ENCODE measurements at places on chromosomes 7 and 10.

DNA sequence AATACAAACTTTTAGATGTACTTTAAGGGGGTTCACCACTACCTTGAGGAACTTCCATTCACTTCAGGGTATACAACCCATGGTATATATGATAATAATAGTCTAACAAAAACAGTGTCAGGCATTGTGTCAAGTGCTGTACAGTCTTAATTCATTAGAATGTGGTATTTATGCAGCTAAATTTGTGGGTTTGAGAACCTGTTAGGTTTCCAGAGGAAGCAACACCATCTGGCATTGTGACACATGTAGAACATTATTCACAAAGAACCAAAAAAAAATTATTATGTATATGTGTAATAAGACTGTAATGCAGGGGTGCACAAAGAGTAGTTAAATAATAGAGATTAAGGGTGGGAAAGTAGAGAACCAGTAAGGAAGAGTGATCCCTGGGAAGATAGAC lies 26.3 kb downstream of the TMEM60 start:
- no peak for DNase-seq

GRCh38 chr10:86243651-86244155 lies 122.9 kb downstream of the GRID1 start:
- DNase-seq, result no peak

- no peak for DNase-seq
Observed at GRCh38 chr10:69335613-69336012, 57.3 kb downstream of the HK1 start.

- peak; percentile 33 for DNase-seq
Observed at GRCh38 chr7:29248713-29249382, 54.3 kb downstream of the CHN2 start.

- DNase-seq, result peak; percentile 88
Observed at GRCh38 chr7:5296611-5297226, 14.0 kb downstream of the SLC29A4 start.

DNA sequence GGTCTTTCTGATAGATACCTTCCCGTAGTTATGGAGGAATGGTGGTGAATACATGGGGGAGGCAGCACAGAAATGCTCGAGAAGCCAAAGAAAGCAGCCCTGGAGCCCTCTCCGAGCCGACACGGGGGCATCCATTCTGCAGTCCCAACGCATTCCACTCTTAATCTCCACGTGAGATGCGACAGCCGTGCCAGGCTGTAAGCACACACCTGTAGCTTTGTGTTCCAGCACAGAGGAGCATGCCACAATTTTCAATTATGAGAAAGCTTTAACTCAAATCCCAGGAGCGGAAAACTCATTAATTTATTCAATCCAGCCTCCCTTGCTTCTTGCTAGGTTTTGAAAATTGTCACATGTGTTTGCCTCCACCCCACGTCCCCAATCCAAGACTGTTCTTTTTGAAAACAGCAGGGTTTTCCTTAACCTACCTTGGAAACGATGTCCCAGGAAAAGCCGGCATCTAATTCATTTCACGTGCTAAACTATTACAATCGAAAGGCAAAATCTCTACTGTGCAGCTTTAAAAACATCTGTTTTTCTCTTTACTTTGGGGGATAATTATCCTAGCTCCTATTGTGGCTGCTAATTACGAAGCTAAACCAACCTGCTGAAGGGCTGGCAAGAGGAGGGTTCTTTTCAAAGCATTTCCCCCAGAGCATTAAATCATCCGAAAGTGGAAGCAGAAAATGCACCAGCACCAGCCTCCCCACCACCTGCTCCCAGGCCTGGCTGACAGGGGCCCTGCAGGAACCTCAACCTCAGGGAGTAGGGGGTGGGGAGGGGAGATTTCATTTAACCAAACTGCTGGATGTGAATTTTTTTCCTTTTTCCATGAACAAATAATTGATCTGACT lies 56.0 kb upstream of the CHST15 start:
- peak; percentile 18 for DNase-seq

- DNase-seq, result no peak
Observed at GRCh38 chr7:151777495-151777880, 99.4 kb downstream of the PRKAG2 start.

DNA sequence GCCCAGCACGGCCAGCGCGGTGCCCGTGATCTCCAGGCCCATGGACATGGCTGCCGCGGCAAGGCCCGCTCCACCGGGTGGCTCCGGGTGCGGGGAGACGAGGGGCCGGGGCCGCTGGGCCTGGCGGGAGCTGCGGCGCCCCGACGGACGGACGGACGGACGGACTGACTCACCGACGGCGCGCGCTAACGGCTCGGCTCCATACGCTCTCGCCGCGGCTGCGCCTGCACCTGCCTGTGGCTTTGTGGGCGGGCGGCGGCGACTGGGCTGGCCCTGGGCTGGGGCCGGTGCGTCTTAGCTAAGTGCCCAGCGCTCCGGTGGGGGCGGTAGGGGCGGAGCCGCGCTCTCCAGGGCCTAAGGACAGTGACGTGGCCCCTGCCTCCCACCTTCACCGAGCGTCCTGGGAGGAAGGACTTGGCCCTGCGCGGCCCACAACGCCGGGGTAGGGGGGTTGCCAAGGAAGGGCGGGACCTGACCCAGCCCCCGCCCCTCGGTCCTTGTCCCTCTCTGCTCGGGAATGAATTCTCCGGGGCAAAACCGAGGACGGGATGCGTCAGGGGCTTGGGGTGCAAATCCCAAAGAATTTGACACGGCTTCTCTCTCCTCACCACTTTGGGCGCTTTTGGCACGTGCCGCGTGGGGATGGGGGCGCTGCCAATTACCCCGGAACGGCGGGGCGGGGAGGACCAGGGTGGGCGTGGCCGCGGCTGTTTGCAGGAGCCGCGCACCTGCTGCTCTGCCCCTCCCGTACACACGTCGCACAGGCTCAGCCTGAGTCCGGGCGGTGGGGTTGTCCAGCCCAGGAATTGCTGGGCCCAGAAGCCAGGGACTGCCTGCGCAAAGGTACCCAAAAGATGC lies at the start of gene CLDN3:
Gene CLDN3 (minus strand): TSS at position 269 of the 858 bp plus-strand sequence. CDS start 221 bp downstream, at position 48.
- no peak for DNase-seq

DNA sequence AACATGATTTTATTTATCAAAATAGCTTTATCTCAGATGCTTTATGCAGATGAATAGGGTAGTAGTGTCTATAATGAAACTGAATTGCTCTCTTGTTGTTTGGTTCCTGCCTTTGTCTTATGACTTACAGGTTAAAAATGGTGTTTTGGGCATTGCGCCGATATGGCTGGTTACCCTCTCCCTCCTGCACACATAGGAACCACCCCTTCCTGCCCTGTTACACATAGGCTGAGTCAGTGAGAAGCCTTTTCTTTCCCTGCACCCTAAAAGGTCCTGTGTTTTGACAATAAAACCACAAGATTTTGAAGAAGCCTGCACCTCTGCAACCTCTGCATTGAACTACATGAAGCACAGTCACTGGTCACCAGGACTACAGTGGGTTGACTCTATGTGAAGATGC lies 655.8 kb upstream of the ANKRD30A start:
- DNase-seq, result no peak

- no peak for DNase-seq
Observed at GRCh38 chr10:125186431-125187170, 26.2 kb upstream of the CTBP2 start.

- DNase-seq, result no peak
Observed at GRCh38 chr10:109993551-109994330, 14.0 kb upstream of the ADD3 start.

GRCh38 chr7:141915565-141915964 lies 634 bp upstream of the OR9A4 start:
- DNase-seq, result peak; percentile 37

GRCh38 chr7:44489955-44490350 lies 505 bp downstream of the NUDCD3 start:
- peak; percentile 74 for DNase-seq

DNA sequence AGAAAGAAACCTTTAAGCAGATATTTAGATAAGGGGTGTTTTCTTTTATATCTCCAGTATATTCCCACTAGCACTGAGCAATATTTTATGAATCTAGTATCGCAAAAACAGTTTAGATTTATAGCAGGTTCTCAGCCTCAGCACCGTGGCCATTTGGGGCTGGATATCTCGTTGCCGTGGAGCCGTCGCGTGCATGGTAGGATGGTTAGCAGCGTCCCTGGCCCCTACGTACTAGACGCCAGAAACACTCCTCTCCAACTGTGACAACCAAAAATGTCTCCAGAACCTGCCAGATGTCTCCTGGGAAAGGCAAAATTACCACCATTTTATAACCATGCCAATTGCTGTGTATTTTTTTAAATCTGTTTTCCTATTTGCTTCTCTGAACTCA lies 172.9 kb downstream of the CACNB2 start:
- DNase-seq, result no peak

- DNase-seq, result peak; percentile 85
Observed at GRCh38 chr7:107167483-107168232, 1.1 kb upstream of the HBP1 start.

Measured in hematopoietic multipotent progenitor cell treated with erythropoietin and hydrocortisone succinate and interleukin-3 and kit ligand, for 4 days (in vitro differentiated cells).